ENCODE measurements at places on chromosomes 7 and 10. TPM values are rescaled to one million over a fixed set of nuclear protein-coding genes. Genes with fewer than 3 reads are reported as not detected.

The ASB15 gene
- total RNA-seq, result not detected

The PURB gene
- total RNA-seq, result 6.9 TPM

The GPRIN2 gene
- 9.1 TPM for total RNA-seq

The CPVL gene
- total RNA-seq, result 31.3 TPM

The ELOVL3 gene
- total RNA-seq, result 0.07 TPM

The POM121 gene
- 9.8 TPM for total RNA-seq

The ADRB1 gene
- total RNA-seq, result 0.22 TPM

The MBLAC1 gene
- total RNA-seq, result 3.7 TPM

The BMPER gene
- 0.29 TPM for total RNA-seq

The GRM8 gene
- total RNA-seq, result not detected

The NPFFR1 gene
- total RNA-seq, result 0.14 TPM

The LBX1 gene
- total RNA-seq, result not detected

The FBXL13 gene
- total RNA-seq, result 0.51 TPM

The MEST gene
- total RNA-seq, result 66.4 TPM

The CPA4 gene
- total RNA-seq, result 19.6 TPM

The ZNF467 gene
- 0.12 TPM for total RNA-seq

The NKX1-2 gene
- total RNA-seq, result not detected

The LIPA gene
- 16.5 TPM for total RNA-seq

The PNLIPRP3 gene
- total RNA-seq, result not detected

The SAMD9L gene
- total RNA-seq, result 0.69 TPM
